ENCODE measurements at places on chromosomes 3 and 15.

DNA sequence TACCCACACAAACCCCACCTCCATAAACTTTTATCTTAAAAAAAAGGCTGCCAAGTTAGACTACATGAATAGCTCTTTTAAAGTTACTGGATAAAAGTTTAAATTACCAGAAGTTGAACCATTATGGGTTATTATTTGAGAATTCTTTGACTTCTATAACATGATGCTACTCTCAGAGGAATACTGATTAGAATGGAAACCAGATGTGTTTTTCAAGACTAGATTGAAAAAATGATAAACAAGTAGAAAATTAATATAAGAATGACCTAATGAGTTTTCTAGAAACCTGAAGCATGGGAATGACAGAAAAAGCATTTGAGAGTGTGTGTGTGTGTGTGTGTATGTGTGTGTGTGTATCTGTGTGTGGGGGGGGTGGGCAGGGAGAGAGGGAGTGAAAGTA lies 12.4 kb upstream of the FGF7 start:
- DNase-seq, result no peak

DNA sequence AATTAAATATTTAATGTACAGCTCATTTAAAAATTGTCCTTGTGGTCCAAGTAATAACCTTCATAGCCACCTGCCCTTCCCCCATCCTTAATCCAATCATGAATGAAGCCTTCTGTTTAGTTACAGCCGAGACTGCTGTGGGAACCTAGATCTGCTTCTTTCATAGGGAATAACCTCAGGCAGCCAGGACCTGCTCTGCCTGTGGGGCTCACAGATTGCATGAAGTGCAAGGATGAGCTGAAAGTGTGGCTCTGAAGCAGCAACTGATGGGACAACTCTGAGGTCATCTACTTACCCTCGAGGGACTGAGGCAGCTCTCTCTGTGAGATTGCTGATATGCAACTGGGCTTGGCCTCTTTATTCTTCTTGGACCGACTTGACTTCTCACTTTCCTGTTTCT lies 169.8 kb downstream of the POTEB3 start:
- DNase-seq, result no peak

DNA sequence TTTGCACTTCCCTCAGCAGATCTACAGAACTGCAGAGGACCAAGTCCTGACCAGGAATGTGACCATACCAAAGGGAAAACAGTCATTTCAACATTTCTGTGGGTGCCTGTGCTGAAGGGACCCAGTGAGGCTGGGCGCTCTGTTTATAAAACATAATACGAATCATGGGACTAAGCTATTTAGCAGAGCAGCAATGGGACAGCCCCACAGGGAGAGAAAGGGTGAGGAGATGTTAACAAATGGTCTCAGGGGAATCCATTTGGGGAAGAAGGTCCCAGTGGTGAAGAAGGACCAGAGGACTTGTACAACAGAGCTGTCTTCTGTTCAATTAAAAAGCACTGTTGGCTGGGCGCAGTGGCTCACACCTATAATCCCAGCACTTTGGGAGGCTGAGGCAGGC lies 1025.4 kb downstream of the FHIT start:
- DNase-seq, result no peak

DNA sequence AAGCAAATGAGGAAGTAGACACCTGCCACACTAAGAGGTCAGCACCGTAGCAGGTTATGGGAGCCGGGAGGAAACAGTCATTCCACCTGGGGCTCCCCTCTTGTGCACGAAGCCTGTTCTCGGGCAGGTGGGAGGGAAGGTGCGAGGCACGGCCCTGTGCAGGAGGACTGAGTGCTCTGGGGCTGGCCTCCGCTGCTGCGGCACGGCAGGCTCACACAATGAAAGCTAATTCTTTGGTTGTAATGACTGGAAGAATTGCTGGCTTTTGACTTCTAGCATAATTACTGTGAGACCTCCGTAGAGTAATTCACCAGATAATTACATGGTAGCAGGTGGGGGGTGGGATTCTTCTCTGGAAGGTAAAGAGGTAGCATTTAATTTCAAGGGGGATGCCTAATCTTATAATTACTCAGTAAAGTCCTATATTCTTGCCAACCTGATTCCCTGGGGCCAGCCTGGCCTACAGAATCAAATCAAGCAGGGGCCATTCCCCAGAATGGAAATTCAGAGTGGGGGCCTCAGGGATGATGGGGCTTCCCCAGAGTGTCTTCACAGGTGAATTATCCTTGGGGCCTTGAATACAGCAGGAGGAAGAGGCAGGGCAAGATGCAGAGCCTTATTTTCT lies 129.1 kb downstream of the TPRA1 start:
- DNase-seq, result no peak

GRCh38 chr15:56128081-56128480 lies 115.6 kb downstream of the RFX7 start:
- DNase-seq, result peak; percentile 3

DNA sequence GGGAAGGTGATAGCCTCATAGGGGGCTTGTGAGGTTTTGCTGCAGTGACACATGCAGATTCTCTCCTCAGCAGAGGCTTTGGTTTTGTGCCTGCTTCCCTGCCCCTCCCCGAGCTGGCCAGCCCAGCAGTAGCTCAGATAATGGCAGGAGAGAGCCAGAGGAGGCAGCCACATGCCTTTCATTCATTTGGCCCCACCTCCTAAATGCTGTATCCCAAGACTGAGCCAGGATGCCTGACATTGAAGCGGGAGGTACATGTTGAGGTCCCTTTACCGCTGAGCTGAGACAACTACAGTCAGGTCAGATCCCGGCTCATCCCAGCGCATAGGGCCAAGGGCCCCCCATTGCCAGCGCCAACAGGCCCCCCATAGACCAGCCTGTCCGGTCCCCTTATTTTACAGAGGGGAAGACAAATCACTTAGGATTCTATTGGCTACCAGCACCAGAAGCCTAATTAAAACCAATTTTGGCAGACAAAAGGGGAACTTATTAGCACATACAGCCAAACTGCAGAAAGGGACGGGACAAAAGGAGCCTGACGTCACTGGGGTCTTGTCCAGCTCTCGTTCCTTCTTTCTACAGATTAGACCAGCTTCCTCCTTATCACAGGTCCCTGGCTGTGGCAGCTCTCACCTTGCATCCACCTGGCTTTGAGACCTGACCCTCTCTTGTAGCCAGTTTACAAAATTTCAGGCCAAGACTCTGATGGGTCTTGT lies 12.1 kb upstream of the POLG start:
- DNase-seq, result no peak
